ENCODE measurements at places on chromosomes 5 and 9. TPM values are rescaled to one million over a fixed set of nuclear protein-coding genes. Genes with fewer than 3 reads are reported as not detected.

ZNF608 gene
- total RNA-seq, result 0.35 TPM

NUTM2G gene
- total RNA-seq, result not detected

TMEFF1 gene
- total RNA-seq, result 0.80 TPM

TTC33 gene
- 8.5 TPM for total RNA-seq

SPTLC1 gene
- total RNA-seq, result 63.5 TPM

MSX2 gene
- 5.9 TPM for total RNA-seq

MARVELD2 gene
- total RNA-seq, result 2.6 TPM

ECSCR gene
- total RNA-seq, result not detected

CXCL14 gene
- total RNA-seq, result 0.14 TPM

DOK3 gene
- 3.0 TPM for total RNA-seq

GPR21 gene
- not detected for total RNA-seq

FAM200C gene
- total RNA-seq, result 2.2 TPM

CDH9 gene
- total RNA-seq, result not detected

FOXD4 gene
- total RNA-seq, result 0.56 TPM

HSD17B3 gene
- 0.17 TPM for total RNA-seq

SEPTIN8 gene
- 13.0 TPM for total RNA-seq

TMEM215 gene
- not detected for total RNA-seq

PROB1 gene
- 0.19 TPM for total RNA-seq

BTNL8 gene
- total RNA-seq, result not detected

LTC4S gene
- total RNA-seq, result not detected

BOD1 gene
- total RNA-seq, result 69.5 TPM

COL23A1 gene
- not detected for total RNA-seq

SPATA31D4 gene
- not detected for total RNA-seq

SPARC gene
- 22.3 TPM for total RNA-seq

NR5A1 gene
- not detected for total RNA-seq

HK3 gene
- total RNA-seq, result not detected

GFI1B gene
- not detected for total RNA-seq

PHYHD1 gene
- total RNA-seq, result not detected

EDIL3 gene
- total RNA-seq, result 0.25 TPM

CCDC69 gene
- 1.7 TPM for total RNA-seq

TAF11L5 gene
- not detected for total RNA-seq

ANKHD1 gene
- 56.1 TPM for total RNA-seq

AK8 gene
- 0.90 TPM for total RNA-seq

DDX31 gene
- total RNA-seq, result 29.0 TPM

UTP15 gene
- total RNA-seq, result 20.6 TPM

ADAMTS12 gene
- total RNA-seq, result 9.6 TPM

GABRA6 gene
- not detected for total RNA-seq

ELAVL2 gene
- not detected for total RNA-seq

STPG3 gene
- not detected for total RNA-seq

BAAT gene
- 0.43 TPM for total RNA-seq

NRARP gene
- total RNA-seq, result 3.9 TPM

F12 gene
- total RNA-seq, result 25.2 TPM

RLN1 gene
- total RNA-seq, result not detected

CTXN3 gene
- not detected for total RNA-seq

HSPB3 gene
- total RNA-seq, result not detected

ATP10B gene
- not detected for total RNA-seq

SLC6A19 gene
- not detected for total RNA-seq

CEP120 gene
- total RNA-seq, result 6.9 TPM

LCN15 gene
- not detected for total RNA-seq

LURAP1L gene
- 14.6 TPM for total RNA-seq

NPDC1 gene
- total RNA-seq, result 37.1 TPM

NMUR2 gene
- total RNA-seq, result 0.14 TPM

MYOT gene
- not detected for total RNA-seq

IL33 gene
- total RNA-seq, result 0.83 TPM

NUTM2F gene
- total RNA-seq, result not detected

PPP6C gene
- 27.2 TPM for total RNA-seq

HAND1 gene
- not detected for total RNA-seq

CCL27 gene
- 0.22 TPM for total RNA-seq

SNCAIP gene
- not detected for total RNA-seq
